Fibroblast of skin of scalp (primary cell): ENCODE measurements at places on chromosomes 5 and 9.

DNA sequence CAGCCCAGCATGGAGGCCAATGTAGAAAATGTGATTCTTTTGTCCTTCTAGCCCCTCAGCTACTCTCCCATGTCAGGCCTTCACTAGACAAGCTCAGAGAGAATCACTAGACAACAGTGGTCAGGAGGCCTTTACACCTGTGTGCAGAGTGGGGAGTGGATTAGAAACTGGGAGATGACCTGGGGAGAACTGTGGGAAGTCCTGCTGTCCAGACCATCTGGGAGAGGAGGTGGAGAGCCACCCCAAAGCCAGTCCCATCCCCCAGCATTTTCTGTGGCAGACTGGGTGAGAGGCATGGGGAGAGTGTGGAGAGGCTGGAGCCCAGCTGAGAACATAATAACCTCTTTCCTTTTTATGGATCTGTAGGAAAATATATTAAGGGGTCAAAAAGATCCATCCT lies 452.0 kb upstream of the DMAC1 start:
- no peak for DNase-seq

GRCh38 chr5:133749331-133749985 lies 137.1 kb upstream of the FSTL4 start:
- DNase-seq, result no peak

- DNase-seq, result no peak
Observed at GRCh38 chr9:88075966-88076285, 62.3 kb downstream of the SPATA31C2 start.

GRCh38 chr9:107474124-107474523 lies 15.4 kb downstream of the KLF4 start:
- no peak for DNase-seq

DNA sequence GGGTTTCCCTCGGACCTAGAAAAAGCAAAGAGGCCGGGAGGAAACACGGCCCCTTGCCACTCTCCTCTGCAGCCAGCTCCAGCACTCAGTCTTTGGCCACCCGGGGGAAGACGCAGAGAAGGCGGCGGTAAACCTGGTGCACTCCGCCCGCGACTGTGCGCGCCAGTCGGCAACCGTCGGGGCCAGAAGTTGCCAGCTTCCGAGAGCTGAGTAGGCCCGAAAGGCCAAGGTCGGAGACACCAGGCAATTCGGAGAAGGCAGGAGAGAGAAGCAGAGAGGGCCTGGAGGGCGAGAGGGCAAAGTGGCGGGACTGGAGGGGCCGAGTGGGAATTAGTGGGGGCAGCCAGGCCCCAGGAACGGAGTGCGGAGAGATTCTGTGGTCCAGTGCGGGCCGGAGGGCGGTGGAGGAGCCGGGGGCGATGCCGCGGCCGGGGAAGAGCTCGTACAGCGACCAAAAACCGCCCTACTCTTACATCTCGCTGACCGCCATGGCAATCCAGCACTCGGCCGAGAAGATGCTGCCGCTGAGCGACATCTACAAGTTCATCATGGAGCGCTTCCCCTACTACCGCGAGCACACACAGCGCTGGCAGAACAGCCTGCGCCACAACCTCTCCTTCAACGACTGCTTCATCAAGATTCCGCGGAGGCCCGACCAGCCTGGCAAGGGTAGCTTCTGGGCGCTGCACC lies at the start of gene FOXB2:
TSS of gene FOXB2 (plus strand) at position 420 of the 690 bp plus-strand sequence. CDS start at position 420, 0 bp downstream.
- DNase-seq, result no peak

GRCh38 chr9:69455311-69455710 lies 130.3 kb downstream of the ENTREP1 start:
- no peak for DNase-seq

GRCh38 chr5:128464596-128464995 lies 73.4 kb downstream of the FBN2 start:
- DNase-seq, result no peak

DNA sequence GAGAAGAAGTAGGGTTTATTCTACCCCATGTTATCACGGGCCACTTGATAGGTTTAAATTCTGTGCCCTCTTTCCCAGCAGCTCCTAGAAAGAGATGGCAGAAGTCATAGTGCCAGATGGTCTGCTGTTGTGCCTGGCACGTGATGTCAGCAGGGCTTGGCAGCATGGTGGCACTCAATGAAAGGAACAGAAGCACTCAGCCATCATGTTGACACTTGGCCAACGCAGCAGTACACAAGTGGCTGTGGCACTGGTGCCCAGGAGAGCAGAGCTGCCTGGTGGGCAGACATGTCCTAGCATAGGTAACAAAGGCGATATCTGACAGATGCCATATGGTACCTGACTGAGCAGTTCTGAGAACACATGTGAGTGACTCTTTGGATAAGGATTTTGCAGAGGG lies 796.4 kb upstream of the ACO1 start:
- no peak for DNase-seq

DNA sequence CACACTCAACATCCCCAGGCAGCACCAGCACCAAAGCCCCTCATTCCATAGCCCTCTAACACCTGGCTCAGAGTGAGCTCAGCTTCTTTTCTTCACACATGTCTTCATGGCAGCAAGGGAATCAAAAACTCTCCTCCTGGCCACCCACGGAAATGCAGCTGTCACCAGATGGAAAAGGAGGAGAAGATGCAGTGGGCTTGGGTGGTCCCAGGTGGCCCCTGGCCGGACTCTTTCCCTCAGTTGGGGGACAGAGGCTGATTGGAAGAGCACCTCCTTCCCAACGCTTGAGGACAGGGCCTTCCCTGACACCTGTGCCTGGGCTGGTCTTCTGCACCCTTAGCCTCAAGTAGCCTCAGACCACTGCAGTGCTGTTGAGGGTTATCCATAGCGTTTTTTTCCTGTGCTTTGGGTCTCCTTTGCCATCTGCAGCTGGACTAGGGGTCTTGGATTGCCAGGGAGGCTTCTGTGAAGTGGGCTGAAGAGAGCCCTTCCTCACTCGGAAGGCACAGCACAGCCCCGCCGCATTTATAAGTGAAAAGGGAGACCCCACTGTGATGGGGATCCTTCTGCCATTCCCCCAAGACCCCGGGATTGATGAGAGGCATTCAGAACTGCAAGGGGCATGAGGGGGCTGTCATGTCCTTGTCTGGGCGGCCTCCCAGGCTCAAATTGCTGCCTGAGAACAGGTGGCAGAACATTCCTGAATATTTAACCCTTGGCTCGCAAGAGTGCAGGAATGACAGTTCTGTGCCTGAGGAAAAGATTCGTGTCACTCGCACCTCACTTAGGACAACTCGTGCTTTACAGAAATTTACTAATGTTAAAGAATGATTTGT lies 200.0 kb downstream of the AUH start:
- no peak for DNase-seq

DNA sequence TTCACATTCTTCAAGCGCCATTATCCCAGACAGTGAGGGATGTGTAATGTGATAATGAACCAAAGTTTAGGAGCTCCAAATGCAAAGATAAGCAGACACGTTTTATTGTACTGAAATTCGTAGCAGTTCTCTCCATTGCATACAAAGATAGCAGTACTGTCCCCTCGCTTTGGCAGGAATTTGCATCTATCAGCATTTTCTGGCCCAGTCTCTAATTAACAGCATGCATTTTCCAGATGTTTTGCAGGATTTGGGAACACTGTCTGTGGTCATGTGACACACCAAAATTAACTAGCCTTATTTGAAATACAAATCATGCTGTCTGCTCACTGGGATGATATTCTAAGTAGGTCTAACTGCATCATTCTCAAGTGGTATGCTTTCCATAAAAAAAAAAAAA lies 235.9 kb upstream of the TRPM3 start:
- DNase-seq, result no peak

DNA sequence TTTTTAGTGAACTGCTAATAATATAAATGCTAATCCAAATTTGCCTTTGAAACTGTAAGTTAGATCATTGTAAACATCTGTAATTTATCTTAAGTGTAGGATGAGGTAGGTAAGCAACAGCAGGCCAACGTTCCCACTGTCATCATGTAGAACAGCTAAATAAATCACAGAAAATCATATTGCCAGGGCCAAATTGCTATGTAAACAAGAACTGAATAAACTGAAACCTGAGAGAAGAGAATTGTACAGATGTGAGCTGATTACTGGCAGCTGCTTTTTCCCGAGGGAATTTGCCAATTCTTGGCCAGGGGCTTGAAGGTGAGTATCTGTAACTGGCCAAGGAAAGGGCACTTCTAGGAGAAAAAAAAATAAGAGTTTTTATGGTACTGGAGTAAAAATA lies 97.6 kb downstream of the CDH10 start:
- no peak for DNase-seq

- DNase-seq, result no peak
Observed at GRCh38 chr5:111997308-111997707, 240.3 kb upstream of the NREP start.

DNA sequence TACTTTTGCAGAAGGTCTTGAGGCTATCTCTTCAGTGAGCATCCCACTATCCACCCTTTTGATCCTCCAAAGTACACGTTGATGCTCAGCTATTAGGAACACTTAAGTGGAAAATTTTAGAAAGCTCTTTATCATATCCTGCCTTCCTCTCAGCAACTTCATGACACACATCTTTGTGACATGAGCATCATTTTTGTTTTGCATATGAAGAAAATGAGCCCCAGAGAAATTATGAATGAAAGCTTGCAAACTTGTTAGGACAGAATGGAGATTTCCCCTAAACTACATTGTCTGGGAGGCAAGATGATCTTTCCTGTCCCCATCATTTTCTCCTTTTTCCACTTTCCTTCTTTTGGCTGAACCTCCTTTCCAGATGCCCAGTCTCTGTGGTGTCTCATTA lies 239.4 kb upstream of the PIK3R1 start:
- no peak for DNase-seq

- DNase-seq, result no peak
Observed at GRCh38 chr5:67164856-67165525, 31.6 kb downstream of the CD180 start.

DNA sequence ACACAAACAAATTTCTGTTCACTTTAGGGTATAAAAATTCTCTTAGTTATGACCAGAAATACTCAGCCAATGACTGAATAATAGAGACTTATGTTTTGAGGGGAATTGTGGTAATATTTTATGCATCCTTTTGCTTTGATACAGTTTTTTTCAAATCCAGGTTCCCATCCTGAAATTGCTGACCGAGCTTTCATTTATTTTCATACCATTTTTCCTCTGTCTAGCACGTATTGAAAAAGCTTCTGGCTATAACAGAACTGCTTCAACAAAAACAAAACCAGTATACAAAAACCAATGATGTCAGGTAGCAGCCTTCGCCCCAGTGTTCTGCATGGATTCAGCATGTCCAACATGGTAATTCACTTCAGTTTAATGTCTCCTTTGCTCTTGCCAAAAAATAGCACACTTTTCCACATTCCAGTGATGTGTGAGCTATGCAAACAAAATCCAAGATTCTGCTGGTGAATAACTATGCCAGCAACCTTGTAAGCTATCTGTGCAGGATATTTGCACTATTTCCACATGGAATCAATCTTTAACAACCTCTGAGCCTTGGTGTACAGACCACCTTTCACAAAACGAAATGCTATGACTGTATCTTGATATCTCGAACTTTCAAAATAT lies 22.0 kb downstream of the CCNH start:
- peak; percentile 31 for DNase-seq

DNA sequence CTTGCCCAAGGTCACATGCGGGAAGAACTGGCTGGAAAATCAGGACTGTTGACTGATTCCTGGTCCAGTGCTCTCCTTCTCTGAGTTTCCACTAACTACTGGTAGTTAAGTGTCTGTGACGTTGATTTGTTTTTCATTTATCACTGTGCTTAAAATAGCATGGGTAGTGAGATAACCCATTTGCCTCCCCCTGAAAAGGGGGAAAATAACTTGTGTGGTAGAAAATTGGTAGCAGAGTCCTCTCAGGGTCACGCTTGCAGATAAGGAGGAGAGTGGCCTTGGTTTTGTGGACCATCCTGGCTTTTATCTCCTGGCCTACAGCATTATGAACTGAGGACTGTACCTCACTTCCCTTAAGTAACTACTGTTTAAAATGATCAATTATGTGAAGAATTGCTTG lies 10.9 kb downstream of the FUBP3 start:
- no peak for DNase-seq

GRCh38 chr5:36384845-36385244 lies 83.1 kb upstream of the RANBP3L start:
- DNase-seq, result no peak

DNA sequence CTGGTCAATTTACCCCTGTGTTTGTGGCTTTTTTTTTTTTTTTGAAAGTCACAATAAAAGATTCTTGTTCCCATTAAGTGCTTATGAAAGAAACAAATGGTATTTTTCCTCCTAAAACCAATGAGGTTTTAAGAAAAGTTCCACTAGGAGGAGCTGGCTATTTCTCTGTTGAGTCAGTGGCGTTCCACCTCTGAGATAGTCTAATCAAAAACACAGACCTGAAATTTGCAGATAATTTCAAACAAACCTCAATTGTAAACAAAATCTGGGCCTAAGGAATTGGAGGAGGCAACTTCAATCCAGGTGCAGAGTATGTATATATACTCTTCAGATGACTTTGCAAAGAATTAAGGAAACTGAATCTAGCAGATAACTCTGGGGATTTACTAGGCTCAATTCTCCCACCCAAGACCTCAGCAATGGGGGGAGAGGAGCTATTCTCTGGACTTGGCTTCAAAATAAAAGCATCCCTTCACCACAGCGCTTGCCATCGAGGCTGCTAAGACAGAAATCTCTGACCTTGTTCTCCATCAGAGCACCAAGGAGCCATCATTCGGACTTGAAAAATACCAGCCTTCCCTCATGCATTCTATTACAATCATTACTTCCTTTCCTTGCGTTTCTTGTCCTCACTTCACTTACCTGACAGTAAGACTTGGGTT lies 52.4 kb downstream of the FANCC start:
- peak; percentile 40 for DNase-seq

GRCh38 chr5:139295346-139296057 lies 2.0 kb downstream of the MATR3 start:
- DNase-seq, result no peak

DNA sequence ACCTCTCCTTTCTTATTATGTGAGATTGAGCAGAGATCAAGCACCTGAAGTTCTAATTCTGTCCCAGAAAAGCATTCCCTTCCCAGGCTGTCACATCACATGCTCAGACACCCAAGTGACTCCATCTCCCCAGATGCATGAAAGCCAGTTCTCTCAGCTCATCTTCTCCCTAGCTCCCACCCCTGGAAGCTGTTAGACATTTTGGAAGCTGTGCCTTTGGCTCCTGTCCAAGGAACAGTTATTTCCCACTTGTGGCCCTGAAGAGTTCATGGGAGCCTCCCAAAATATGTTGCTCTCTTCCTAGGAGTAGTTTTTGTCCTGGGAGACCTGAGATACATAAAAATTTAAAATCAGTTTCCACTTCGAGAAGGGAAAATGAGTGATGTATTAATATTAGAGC lies 161.4 kb upstream of the GAS1 start:
- peak; percentile 52 for DNase-seq

GRCh38 chr5:25948278-25948677 lies 1090.1 kb downstream of the CDH9 start:
- no peak for DNase-seq

DNA sequence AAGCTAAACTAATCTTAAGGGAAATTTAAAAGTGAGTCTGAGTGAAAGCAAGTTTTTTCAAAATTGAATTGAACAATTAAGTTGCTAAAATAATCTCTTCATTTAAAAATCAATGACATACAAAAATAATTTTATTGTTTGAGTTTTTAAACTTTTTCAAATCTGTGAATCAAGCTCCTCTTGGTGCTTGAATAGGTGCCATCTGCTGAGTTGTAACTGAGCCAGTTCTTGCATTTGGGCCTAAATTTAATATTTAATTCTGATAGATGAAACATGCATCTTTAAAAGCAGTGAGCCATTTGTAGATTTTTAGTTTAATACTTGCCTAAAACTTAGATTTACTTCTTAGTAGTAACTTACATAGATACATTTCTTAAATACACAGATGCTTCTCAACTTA lies 31.8 kb downstream of the SPATA31D1 start:
- no peak for DNase-seq

GRCh38 chr5:123398058-123398733 lies 25.0 kb downstream of the CEP120 start:
- no peak for DNase-seq
